T-helper 1 cell (primary cell): ENCODE measurements at places on chromosomes 1 and 21.

- no peak for DNase-seq
Measured at GRCh38 chr21:45629046-45629981, 14.2 kb upstream of the PCBP3 start.

DNA sequence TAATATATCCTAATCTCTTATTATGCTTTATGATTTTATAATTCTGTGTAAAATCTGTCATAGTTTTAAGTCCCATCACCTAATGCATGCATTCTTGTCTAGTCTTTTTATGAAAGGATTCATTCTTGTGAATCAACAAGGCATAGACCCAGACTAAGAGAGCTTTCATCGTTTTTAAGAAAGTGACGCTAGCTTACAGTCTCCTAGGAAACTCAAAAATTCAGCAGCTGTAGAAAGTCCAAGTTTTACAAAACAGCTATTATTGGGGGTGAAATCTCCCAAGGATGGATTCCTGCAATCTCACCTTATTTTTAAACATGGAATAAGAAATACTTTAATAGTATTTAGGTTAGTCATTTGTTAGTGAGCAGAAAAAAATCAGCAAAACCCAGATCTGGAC is 104.7 kb downstream of the NCAM2 start:
- DNase-seq = no peak

- DNase-seq = peak; percentile 48
Measured at GRCh38 chr1:45569962-45570581, 13.8 kb upstream of the NASP start.

GRCh38 chr1:43764581-43764980 is 57.2 kb downstream of the ST3GAL3 start:
- no peak for DNase-seq

DNA sequence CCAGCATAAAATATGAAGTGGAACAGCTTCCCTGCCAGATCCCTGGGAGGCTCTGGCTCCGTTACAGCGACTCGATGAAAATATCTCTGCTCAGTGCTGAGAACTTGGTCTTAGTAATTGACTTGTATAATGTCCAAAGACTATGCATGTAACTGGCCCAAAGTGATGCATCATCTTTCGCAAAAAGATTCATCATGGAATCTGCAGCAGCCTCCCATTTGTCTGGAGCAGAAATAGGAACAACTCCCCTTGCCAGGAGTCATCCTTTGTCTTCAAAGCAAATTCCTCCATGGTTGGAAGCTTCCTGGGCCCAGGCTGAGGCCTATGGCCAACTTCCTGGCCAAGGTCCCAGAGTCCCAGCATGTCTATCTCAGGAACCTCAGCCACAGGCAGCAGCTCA is 16.9 kb upstream of the SLC6A17 start:
- no peak for DNase-seq

DNA sequence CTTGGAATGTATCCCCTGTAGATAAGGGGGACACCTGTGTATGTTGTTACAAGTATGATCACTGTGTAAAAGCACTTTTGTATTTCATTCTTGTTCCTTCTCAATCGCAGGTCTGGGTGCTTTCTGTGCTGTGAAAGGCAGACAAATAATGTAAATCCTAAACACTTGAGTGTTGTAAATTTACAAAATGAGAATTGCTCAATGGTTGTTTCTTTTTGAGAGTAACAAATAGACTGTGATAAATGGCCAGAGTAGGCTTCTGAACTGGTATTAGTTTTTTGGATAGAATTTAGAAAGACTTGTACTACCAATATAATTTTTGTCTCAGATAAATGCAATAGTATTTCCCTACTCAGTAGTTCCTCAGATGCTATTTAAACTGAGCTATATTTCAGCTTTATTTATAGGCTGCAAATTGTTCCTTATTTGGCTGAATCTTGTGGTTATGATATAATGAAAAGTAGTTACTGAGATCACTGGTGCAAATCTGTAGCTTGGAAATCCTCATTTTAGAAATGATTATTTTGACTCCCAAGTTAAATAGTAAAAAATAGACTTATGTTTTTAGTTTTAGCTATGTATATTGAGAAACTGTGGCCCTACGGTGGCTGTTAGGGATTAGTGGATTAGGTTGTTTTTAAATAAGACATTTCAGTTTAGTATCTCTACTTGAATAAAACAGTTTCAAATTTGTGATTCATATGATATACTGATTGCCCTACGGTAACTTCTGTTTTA is 9.2 kb downstream of the BACH1 start:
- DNase-seq = no peak

DNA sequence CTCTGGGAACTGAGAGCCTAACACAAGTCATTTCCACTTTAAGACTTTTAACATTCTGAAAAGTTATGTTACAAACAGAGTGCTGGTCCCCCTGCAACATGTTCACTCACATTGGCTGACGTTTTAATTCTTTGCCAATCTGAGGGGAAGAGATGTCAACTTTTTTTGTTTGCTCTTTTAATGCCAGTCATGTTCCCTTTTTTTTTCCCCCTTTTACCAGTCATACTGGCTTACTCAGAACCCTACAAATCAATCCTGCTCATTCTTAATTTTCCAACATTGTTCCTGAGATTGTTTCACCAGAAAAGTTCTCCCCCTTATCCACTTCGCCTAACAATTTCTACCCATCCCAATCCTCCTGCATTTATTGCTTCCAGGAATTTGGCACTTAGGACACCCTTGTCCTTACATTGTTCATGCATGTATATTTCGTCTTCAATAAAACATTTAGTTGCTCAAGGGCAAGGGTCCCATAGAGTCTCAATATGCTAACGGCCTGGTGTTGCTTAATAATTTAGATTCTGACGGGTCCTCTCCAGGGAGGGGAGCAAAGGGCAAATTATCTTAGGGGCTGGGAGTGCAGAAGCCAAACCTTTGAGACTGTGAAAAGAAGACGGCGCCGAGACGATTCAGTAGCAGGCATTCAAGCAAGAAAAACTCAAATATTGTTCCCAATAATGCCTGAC is 624 bp upstream of the CR1L start:
- no peak for DNase-seq

- no peak for DNase-seq
Measured at GRCh38 chr1:22123071-22123390, 19.9 kb downstream of the WNT4 start.

DNA sequence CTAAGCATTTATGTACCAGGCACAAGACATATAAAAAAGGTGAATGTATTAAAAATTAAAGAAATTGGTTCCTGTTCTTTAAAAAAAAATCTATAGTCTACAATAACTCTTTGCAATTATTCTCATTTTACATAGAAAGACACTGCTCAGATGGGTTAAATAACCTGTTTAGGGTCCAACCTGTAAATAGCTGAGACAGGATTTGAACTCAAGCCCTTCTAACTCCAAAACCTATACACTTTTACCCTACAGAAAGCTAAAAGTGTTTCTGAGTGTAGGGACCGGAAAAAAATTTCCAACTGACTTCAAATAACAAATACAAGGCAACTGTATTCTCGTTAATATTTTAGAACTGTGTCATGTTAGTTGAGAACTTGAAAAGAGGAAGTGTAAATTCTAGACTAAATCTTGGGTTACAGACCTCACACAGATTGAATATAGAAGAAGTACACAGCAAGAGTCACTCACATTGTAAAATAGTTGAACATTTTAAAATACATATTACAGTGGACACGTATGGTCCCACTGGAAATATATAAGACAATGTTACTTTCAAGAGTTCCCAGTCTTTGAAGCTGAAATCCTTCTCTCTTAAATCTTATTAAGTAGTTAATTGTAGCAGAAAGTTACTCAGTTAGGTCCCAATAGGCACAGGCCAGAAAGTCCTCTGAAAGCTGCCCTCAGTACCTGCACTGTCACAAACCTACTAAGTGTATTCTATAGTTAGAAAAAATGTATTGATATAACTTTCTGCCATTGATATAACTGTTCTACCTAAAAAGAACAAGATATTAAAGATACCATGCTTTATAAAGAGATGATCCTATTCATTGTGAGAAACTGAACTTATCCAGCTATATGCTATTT is 7.3 kb downstream of the EDEM3 start:
- DNase-seq = no peak

DNA sequence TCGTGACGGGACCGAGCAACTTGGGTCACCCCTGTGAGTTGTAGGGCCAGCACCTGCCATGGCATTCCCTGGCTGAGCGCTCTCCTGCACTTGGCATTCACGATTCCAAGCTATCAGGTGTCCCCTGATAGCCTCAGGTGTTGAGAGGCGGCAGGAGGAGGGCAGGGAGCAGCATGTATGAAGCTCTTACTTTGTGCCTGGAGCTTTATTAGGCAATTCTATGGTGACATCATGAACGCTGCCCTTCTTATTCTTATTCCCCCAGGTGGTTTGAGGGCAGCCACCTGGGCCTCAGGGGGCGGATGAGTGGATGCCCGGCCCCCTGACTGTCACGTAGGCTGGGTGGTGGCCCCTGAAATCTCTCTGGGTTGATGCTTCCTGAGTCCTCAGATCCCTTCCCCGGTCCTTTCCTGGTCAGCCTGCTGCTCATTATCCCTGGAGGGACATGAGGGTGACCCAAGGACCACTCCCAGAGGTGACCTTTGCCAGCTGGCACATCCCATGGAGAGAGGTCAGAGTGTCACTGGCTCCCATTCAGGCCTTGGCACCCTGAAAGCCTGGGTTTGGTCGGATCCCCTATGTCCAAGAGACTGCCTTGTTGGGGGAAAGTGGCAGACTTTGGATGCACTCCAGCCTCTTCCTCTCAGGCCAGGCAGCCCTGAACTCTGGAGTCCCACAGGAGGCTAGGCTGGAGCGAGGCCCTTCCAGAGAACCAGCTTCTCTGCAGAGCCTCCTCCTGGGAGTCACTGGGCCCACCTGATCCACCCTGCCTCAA is 51.9 kb downstream of the SPSB1 start:
- no peak for DNase-seq

DNA sequence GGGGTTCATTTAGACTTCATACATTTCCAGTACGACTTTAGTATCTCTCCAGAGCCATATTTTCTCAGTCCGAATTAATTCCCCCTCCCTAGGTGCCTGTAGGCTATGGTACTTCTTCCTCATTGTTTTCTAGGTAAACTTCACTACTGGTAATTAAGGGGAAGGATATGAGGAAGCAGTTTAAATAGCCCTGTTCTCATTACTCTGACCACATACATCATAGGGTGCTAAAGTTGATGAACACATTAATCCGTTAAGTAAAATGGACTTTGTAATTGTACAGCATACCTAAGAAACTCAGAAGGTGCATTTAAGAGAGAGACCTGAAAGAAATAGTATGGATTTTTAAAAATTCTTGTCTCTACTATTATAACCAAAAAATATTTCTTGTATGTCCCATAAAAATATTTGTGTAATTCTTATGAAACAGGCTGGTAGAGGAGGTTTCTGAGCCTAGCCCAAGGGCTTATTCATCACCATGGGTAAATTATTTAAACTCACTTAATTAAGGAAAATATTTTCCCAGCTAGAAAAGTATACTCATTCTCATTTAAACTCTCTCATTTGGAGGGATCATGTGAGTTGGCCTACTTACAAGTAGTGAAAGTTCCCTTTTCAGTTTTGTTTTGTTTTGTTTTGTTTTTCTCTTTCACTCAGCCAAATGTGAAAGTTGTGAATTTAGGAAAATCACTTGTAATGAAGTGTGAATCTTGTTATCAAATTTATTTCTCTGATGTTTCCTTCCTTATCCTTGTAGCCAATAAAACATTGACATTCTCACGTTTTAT is 2.0 kb downstream of the PRMT6 start:
- DNase-seq = no peak

- DNase-seq = no peak
Measured at GRCh38 chr1:116492358-116492811, 78.4 kb downstream of the CD58 start.

GRCh38 chr1:1397839-1398523 is 1.2 kb downstream of the CCNL2 start:
- no peak for DNase-seq

- no peak for DNase-seq
Measured at GRCh38 chr1:60765204-60765603, 317.2 kb upstream of the NFIA start.

- DNase-seq = no peak
Measured at GRCh38 chr1:145845144-145845513, 301 bp upstream of the NUDT17 start.

DNA sequence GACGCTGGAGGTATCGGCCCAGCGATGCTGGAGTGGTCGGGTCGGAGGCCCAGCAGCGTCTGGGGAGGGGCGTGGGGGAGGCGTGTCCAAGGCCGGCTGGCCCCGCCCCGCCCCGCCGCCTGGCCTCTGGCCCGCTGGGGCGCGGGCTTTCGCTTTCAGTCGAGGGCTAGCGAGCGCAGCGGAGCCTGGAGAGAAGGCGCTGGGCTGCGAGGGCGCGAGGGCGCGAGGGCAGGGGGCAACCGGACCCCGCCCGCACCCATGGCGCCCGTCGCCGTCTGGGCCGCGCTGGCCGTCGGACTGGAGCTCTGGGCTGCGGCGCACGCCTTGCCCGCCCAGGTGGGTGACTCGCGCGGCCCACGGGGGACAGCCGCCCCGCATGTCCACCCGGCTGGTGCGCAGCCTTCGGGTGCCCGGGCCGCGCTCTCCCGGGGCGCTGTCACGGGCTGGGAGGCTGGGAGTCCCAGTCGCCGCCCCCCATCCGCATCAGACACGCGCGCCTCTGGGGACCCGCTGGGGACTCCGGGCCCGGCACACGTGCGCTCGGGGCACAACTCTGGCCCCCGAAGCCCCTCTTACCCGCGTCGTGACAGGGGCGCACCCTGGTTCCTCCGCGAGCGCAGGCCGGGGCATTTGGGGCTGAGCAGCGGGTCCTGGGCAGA is at the start of gene TNFRSF1B:
TNFRSF1B (plus strand) TSS at position 158 of the 659 bp plus-strand sequence; CDS start at position 259, 101 bp downstream.
- DNase-seq = peak; percentile 55

- no peak for DNase-seq
Measured at GRCh38 chr1:90781534-90781933, 64.4 kb upstream of the BARHL2 start.

- DNase-seq = no peak
Measured at GRCh38 chr1:116825207-116825719, 71.0 kb downstream of the CD2 start.

DNA sequence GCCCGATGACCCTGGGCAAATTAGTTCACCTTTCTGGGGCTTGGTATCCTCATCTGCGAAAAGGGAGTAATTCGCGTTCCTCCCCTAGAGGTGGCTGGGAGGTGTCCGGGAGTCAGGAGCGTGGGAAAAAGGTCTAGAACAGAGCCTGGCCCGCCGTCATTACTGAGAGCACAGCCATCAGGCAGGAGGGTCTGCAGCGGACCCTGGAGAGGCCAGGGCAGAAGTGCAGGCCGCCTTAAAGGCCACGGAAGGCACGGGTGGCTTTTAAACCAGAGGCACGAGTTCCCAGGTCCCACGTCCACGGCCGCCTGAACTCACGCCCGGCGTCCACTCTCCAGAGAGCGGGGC is 850 bp downstream of the PANK4 start:
- DNase-seq = no peak

GRCh38 chr1:186611156-186611555 is 69.1 kb downstream of the PTGS2 start:
- DNase-seq = no peak

- DNase-seq = no peak
Measured at GRCh38 chr1:57003398-57004139, 37.8 kb upstream of the C8B start.

DNA sequence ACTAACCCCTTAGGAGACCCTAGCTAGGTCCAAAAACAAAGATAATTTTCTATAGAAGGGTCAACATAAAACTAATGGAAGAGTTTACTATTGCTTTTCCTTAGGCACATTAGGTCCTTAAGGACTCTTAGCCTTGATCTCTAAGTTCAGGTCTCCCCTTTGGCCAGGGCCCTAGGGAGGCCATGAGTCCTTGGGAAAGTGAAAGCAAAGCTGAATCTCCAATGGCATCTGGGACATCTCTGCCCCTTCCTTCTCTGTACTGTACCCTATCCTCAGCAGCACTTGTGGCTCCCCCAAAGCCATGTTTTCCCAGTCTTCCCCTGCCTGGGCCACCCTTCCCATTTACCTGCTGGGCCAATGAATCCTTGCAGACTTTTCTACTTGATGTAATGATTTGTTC is 14.3 kb downstream of the IER5 start:
- DNase-seq = no peak

GRCh38 chr21:39888848-39889247 is 21.6 kb downstream of the PCP4 start:
- DNase-seq = no peak
